Brain pericyte (primary cell): ENCODE measurements at places on chromosomes 4 and X.

DNA sequence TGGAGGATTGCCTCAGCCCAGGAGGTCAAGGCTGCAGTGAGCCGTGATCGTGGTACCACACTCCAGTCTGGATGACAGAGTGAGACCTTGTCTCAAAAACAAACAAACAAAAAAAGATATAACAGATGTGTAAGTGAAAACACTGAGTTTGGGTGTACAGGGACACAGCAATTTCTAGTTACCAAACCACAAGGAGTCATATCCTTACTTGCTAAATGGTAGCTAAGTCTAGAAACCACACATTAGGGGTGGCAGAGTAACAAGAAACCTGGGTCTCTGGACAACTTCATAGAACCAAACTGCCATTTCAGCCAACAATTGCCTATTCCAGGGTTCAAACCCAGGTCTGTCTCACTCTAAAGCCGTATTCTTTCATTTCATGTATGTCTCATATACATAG is 20.8 kb downstream of the PPEF2 start:
- DNase-seq = no peak

DNA sequence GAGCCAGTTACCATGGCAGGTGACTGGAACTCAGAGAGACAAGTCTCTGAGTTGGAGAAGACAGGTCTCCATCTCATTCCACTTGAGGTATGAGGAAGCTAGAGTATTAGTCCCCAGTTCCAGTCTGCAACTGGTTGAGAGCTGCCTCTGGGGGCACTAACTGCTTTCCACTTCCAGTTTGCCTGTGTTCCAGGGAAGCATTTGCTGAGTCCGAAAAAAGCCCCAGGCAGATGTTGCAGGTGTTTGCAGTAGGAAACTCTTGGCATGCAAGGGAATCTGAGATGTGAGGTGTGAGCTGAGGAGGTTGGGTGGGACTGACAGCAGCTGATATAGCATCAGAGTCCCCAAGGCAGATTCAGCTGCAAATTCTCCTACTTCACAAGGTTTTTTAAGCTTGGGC is 272.2 kb upstream of the CASK start:
- DNase-seq = no peak

DNA sequence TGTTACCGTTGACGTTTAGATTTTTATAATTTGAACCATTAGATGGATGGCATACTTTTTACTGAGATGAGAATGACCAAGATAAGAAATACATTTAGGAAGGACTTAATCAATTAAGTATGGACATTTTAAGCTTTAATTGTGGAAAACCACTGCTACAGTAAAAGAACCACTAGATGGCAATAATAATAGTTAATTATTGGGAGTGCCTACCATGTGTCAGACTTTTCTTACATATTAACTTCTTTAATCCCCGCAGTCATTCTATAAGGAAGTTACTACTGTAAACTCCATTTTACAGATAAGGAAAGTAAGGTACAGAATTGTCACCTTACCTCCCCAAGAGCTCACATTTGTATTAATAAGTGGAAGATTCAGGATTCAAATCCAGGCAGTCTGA is 48.5 kb upstream of the MYOZ2 start:
- DNase-seq = no peak

- no peak for DNase-seq
Measured at GRCh38 chrX:96578781-96579180, 105.9 kb upstream of the DIAPH2 start.

GRCh38 chr4:67658302-67658701 is 42.7 kb downstream of the UBA6 start:
- no peak for DNase-seq

DNA sequence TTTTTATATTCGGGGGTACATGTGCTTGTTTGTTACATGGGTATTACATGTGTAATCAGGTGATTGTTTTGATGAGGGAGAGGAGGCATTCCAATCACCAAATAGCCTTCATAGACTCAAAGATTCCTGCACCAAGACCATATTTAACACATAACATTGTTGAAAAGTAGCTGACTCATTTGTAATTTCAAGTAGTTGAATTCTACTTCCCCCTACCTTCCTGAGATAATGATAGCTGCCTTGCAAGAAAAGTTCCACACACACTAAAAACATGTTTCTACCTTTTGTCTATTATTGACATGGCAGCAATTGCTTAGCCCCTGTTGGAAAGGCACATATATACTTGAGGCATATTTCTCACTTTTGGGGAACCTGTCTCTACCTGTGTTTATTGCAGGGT is 16.1 kb downstream of the PGAM4 start:
- DNase-seq = no peak

DNA sequence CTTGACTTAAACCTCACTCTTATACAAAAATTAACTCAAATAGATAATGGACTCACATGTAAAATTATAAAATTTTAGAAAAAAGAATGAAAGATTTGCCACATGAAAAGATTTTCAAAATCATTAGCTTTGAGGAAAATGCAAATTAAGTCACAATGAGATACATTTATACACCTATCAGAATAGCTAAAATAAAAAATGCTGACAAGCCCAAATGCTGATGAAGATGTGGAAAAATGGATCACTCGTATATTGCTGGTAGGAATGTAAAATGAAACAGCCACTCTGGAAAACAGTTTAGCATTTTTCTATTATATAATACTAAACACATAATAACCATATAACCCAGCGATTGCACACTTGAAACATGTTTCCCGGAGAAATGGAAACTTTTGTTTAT is 316.2 kb downstream of the ANKRD50 start:
- DNase-seq = no peak

DNA sequence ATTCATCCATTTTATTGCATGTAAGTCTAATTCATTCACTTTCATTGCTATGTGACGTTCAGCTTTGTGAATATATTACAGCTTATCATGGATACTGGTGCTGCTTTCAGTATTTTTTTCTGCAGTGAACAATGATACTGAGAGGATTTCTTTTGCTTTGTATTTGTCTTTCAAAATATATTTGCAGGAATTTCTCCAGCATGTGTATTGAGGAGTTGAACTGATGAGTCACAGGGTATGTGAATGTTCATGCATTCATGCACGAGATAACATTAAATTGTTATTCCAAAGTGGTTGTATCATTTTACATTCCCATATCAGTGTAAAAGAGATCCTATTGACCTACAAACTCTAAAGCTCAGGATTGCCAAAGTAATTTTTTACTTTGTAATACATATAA is 283.8 kb upstream of the ARSJ start:
- no peak for DNase-seq

- DNase-seq = no peak
Measured at GRCh38 chrX:51876441-51876840, 17.0 kb upstream of the MAGED1 start.

DNA sequence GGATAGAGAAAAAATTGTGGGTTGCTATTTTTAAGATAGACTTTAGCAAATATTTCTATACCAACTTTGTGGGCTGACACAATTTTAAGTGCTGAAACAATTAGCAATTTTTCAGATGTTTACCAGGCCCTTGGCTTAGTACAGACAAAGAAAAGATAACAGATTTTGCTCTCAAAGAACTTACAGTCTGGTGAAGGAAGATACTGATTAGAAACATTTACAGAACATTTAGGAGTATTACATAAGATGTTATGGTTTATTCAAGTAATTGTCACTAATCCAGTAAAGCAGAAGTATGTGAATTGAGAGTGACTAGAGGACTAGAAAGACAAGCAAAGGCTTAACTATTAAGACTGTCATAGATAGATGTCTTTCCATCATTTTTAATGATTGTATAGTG is 35.3 kb upstream of the NDUFC1 start:
- DNase-seq = no peak

DNA sequence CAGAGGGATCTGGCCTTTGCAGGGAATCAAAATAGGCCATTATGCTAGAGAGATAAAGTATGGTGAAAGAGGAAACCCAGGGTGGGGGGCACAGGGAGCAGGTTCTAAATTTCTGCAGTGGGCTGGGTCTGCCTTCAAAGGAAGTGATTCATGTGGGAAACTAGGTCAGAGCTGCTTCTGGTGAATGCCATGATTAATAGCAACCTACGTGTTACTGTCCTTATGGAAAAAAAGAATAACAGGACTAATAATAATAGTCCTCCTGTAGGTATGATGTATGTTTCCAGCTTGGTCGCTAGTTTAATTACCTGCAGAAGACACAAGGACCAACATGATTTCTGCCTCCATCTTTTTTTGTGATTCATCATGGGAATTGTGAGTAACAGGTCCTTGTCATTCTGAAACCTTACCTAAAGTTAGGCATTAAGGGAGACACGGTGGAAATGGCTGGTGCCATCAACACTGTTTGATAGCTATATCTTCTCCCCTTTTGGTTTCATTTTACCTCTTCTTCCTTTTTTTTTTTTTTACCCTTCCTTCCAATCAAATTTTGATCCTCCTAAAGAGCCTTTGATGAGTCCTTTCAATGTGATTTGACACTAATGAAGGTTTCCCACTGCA is 180.4 kb downstream of the CPEB2 start:
- no peak for DNase-seq

DNA sequence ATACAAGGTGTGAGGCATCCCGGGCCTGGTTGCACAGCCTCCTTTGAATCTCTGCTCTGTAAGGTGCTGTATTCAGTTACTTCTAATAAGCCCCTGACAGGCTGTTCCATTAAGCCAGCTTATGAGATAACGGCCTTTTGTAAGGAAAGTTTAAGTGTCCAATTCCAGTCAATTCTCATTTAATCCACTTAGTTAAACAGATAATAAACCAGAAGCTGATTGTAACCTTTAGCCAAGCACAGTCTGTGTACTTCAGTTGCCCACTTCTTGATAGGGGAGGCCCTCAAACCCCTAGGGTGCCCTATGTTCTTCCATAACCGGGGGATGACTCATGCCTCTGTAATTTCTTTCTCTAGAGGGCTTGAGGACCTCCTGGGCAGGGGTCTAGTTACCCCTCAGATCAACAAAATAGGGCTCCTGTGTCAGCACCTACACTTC is 63.4 kb downstream of the RASL11B start:
- no peak for DNase-seq

DNA sequence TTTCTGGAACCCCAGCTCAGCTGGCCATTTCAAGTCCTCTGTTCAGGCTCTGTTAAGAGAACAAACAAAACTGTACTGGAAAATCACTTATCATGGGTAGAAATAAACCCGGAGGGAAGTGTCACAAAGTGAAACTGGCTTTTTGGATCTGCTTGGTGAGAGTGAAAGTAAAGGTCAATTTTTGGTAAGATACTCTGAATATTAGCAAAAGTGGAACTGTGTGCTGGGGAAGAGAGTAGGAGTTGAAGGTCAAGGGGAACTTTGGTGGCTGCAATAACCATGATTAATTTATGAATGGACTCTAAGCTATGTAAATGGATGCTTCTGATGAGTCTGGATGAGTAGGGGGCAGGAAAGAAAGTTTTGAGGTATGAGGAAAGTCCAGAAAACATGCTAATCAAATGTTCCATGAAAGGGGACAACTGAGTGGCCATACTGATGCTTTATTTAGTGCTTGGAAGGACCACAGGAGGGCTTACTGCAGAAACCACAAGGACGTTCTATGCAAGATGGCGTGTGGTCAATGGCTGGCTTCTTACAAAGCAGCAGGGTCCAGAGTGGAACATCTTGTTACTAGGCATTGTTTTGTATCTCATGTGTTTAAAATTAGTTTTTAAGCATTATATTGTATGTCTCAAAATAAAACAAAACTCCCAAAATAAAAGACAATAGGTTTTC is 36.8 kb upstream of the TNIP3 start:
- no peak for DNase-seq

DNA sequence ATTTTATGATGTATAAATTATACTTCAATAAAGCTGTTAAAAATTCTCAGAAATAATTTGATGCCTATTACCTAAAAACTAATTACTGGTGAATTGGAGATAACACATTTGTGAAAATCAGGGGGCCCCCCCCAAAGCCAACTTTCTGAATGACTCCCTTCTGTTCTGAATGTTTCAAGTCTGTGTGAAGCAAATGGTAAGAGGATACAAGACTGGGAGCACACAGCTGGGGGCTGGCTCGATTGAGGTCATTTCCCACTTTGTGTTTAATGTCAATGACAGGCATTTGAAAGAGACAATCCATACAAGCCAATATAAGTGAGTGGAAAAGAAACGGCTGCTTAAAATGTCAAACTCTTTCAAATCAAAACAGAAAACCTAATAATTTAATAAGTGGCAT is 155.8 kb downstream of the SH2D1A start:
- no peak for DNase-seq

DNA sequence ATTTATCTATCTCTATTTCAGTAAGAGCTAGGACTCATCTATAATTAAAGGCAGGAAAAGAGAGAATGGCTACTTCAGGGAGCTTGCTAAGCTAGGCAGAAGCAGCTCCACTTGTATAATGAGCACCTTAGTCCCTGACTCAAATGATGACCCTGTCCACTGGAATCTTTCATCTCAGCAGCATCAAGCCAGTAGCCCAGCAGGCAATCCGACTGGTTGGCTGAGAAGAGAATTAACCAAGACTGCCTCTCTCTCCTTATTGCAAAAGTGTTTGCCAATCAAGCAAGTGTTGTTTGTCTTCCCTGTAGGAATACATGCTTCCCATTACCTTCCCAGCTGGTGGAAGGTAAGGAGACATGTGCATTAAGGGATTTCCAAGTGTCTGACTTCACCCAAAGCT is 3.9 kb upstream of the SPOCK3 start:
- no peak for DNase-seq

- no peak for DNase-seq
Measured at GRCh38 chr4:147117431-147117830, 171.8 kb upstream of the TTC29 start.

DNA sequence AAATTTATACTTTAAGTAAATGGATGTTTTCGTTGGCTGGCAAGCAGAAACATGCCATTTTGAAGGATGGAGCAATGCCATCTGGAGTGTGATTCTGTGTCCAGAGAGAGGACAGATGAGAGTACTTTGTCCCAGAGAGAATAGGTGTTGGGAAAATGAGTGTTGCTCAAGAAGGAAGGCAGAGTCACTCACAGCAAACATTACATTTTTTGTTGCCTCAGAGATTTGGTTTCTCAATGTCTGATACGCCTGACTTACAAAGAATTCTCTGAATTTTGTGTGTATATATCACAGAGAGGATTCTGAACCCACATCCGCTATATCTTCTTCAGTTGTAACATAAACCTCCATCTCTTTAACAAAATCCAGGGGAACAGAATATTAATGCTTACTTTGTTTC is 102.8 kb upstream of the PCDH18 start:
- no peak for DNase-seq

DNA sequence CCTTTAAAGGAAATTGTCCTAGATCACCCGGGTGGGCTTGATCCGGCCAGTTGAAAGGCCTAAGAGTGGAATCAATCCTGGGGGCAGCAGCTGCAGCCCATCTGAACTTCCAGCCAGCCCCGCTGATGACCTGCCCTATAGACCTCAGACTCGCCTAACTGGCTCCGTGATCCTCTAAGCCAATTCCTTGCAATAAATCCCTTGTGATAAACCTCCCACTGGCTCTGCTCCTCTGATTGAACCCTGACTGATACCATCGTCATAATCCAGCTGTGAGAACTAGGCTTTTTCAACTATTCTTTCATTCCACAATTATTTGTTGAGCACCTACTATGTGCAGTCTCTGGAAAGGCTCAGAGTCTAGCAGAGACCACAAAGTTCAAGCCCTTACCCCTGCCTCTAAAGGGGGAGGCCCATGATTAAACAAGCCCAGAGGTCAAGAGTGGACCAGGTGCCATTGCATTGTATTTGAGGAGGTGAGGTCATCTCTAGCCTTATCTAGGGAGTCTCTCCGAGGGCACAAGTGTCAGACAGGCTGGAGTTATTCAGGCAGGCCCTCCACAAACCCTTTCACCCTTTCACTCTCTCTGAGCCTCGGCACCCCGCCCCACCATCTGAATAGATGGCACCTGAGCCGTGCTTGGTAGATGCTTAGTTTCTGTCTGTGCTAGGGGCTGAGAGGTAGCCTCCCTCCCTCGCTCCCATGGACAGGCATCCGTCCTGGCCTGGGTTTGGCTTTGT is 20.5 kb upstream of the GPR78 start:
- no peak for DNase-seq
